ENCODE measurements at places on chromosomes 3 and 15.

DNA sequence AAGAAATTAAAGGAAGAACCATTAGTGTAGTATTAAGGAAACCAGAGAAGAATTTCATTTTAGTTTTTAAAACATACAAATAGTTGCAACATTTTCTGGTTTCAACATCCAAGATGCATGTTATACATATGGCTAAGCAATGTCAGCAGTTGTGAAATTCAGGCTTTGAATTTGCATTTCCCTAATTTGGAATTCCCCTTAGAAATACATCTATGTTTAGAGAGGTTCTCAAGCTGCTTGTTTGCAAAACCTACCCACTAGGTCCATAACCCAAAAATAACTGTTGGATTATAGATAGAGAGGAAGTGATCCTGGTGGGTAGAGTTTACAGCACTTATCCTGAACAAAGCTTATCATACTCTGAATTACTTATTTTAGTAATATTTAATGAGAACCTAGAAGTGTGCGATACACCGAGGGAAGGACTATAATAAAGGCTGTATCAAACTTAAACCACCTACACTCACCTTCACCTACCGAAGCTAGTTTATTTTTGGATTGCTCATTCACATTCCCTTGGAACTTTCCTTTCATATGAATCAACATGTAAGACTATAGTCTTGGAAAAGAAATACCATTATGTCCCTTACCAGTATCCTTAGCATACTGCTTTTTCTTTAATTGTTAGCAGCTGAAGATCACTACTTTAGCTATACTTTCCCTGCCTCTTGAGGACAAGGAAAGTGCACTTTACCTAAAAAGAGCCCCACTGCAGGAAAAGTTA, 60.6 kb downstream of the CHAC1 start:
- no peak for DNase-seq

DNA sequence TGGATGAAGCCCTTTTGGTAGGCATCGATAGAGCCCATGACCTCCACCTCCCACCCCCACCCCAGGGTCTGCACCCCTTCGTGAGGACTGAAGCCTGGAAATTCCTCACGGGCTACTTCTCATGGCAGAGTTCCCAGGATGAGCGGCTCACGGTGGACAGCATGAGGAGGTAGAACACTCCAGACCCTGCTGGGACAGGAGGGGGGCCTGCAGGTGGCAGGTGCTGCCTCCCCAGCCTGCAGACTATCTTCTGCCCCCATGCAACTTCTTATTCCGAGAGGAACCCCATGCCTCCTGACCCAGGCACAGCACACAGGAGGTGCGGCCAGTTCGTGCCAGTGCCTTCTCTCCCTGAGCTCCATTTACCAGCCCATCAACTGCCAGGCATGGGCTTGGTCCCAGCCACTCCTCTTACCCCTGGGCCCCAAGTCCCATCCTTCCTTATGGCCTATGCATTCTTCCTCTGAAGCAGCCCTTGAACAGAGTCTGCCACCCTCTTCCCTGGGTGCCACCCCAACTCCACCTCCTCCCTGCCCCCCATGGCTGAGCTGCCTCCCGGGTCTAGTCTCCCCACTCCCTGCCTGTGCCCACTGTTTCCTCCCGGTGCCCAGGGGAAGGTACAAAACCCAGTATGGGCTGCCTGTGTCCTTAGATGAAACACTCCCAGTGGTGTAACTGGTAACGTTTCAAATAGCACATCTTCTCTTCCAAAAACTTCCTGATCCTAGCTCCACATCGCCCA, 8.4 kb downstream of the TBC1D21 start:
- no peak for DNase-seq

- DNase-seq, result no peak
These were observed 17.8 kb upstream of the MB21D2 start for GRCh38 chr3:192935441-192935840.

GRCh38 chr15:50676799-50677483, 9.7 kb downstream of the TRPM7 start:
- DNase-seq, result no peak

- peak; percentile 86 for DNase-seq
These were observed 815 bp downstream of the ULK4 start for GRCh38 chr3:41960826-41961750.

DNA sequence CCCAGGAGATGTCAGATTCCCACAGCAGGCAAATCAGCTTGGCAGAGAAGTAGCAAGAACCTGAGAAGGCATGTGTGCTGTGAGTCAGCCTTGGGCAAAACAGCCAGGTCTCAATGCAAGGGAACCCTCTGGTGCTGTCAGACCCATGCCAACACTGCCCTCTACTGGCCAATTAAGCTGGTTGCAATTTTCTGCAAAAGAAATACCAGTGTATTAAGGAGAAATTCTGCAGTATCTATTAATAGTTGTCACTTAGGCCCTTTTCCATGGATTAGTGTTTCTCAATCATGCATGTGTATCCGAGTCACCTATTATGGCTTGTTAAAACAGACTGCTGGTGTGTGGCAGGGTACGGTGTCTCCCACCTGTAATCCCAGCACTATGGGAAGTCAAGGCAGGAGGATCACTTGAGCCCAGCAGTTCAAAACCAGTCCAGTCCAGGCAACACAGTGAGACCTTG, 26.2 kb downstream of the MAP4 start:
- DNase-seq, result peak; percentile 91

DNA sequence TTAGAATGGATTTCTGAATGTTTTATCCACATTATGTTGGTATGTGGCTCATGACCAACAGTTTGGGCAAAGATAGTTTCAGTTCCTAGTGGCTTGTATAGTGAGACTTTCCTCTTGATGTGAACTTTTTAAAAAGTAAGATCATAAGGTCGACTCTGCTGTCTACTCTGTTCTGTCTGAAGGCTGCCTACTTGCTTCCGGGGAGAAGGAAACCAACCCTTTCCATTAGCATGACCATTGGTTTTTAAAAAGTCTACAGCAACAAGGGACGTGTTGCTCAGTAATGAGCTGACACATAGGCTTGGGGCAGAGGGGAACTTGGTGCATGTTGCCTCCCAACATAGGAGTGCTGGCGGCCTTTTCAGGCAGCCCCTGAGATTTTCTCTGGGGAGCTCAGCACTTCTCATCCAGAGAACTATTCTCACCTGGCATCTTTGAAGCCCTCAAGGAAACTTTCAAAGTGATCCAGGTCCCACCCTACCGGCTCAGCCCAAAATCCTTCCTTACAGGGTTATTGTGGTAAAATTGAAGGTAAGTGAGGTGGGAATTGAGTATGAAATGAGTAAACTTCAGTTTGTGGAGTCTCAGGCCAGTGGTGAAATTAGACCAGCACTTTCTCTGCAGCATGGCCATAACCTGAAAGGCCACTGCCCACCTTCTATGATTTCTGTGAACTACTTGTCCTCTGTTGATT, 30.6 kb downstream of the PSMD6 start:
- DNase-seq, result no peak

DNA sequence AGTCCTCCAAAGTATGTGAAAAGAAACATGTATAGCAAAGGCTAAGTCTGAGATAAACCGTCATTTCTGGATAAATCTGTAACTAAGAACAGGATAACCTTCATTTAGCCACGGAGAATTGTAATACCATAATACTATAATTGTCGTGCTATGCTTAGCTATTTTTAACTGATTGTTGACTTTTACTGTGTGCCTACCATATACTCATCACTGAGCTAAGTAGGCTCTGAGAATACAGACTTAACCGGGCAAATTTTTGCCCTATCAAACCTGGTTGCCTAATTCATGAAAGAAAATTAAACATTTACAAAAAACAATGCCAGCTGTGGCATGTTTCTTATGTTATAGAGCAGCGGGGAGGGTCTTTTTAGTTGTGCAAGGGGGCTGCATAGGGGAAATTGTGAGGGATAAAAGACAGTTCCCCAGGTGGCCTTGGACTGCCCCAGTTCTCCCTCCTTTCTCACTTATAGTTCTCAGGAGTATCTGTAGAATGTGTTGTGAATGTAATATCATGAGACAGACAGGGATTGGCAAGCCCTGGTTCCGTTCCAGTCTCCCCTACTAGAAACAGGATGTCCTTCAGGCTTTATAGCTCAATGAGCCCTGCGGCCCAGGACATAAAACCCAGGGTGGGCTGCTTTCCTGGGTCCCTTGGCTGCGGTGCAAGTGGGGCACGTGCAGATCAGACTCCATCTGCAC, 318.5 kb downstream of the GBE1 start:
- DNase-seq, result no peak

DNA sequence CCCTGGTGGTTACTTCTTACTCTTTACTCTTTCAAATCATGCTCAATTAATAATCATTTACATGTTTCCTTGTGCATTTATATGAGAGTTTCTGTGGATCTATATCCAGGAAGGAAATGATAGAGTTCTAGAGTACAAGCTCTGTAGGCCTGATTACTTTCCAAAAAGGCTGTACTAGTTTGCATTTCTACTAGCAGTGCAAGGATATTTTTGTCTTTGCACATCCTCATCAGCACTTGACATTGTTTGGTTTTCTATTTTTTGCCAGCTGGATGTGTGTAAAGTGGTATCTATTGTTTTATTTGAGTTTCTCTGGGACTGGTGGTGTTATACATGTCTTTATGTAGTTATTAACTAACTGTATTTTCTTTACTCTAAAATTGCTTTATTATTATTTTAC, 19.6 kb upstream of the SLC7A14 start:
- no peak for DNase-seq

GRCh38 chr15:31325595-31326155, 960 bp upstream of the KLF13 start:
- peak; percentile 86 for DNase-seq

- no peak for DNase-seq
These were observed 31.2 kb downstream of the SLC25A36 start for GRCh38 chr3:140972833-140973232.

DNA sequence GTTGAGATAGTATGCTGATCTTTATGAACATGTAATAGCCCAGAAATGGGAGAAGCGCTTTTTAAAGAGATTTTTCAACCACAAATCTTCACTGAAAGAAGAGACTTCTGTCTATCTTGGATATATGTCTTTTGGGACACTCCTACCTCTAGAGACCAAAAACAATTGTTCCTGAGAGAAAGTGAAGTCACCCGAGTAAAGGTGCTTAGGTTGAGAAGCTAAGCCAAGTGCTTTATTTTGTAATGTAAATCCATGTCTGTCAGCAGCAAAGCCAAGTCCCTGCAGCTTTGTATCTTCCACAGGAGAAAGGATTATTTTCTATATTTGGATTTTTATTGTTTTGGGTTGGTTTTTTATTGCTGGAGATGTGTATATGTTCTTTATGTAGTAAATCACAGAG, 32.1 kb upstream of the B3GALNT1 start:
- no peak for DNase-seq

GRCh38 chr15:26658290-26658689, 114.6 kb downstream of the GABRB3 start:
- DNase-seq, result no peak

GRCh38 chr3:110623571-110623970, 448.0 kb upstream of the NECTIN3 start:
- no peak for DNase-seq

- DNase-seq, result no peak
These were observed 5.2 kb downstream of the CBLB start for GRCh38 chr3:105863608-105864007.

DNA sequence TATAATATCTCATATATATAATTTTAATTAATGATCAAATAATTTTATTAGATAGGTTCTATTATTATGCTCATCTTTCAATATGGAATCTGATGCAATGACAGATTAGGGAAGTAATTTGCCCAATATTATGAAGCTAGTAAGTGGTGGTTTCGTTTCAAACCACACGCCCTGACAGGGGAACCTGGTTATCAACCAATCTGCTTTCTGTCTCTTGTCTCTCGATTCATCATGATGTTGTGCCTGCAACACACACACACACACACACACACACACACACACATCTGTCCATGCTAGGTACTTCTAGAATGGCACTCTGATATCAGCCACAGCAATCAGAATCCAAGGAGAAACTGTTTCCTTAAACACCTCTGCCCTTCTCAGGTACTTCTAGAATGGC, 128.4 kb downstream of the ZBBX start:
- no peak for DNase-seq

- DNase-seq, result no peak
These were observed 25.8 kb upstream of the BLM start for GRCh38 chr15:90691369-90691768.

DNA sequence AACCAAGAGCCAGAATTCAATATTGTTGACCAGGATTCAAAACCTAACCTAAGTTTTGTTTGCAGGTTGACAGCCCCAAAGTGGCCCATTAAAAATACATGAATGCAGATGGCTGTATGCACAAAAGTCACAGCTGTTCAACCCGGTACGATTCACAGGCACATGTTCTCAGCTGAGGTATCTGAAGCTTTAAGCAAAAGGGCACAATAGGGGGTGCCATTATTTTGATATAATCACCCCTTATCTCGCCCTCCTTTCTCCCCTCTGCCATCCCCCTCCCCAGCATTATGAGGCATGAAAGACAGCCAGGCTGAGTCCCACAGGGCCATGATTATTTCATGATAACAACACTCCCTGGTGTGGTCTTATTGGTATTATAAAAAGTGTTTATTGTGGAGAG, 264.9 kb downstream of the EBLN2 start:
- no peak for DNase-seq

- DNase-seq, result no peak
These were observed 50.1 kb downstream of the P2RY1 start for GRCh38 chr3:152885076-152885475.

GRCh38 chr3:13174011-13174802, 101.0 kb upstream of the IQSEC1 start:
- DNase-seq, result no peak

DNA sequence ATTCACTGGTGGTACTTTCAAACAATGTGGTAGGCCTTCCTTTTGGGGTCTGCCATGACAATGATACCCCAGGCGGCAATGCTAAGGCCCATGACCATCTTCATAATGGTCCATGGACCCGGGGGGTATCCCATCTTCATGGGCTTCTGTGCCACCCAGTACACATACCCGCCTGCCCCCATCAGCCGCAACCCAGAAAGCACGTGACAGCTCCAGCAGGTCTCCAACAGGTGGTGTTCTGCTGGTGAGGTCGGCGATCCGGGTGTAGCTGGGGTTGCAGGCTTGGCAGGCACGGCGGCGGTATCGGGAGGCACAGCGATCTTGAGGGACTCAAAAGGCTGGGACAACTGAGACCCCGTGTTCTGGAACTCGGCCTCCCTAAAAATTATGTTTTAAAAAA, 214.5 kb downstream of the SNRPN start:
- no peak for DNase-seq

DNA sequence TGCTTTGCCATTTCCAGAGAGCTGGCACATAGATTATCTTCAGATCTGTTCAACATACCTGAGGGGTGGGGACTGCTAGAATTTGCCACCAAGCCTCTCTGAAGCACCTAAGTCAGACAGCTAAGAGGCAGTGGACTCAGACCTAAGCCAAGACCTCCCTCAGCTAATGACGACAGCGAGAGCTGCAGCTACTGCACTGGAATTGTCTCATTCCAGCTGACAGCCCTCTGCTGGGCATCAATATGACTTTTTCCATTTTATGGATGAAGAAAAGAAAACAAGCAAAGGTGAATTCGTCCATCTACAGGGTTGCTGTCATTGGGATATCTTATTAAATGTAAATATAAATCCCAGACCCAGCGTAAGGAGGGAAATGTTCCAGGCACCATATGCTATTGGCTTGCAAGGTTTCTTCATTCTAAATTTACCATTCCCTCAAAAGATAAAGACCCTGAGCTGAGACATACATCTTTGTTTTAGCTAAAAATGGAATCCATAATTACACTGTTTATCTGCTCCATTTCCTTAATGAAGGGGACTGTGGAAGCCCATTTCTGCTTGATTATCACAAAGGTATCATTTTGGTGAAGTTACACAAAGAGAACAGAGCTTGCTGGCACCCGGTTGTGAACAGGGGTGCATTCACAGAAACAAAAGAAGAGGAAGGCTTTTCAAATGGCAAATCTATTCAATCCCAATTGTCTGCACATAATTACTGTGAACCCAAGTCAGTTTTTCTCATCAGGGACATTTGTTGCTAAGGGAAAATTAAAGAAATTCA, 85.5 kb upstream of the LRTM1 start:
- DNase-seq, result no peak
